ENCODE measurements at places on chromosomes 7 and 10.

- DNase-seq: no peak
Observed at GRCh38 chr7:68334636-68335272, 1263.5 kb upstream of the AUTS2 start.

- no peak for DNase-seq
Observed at GRCh38 chr7:124783271-124783670, 17.7 kb upstream of the GPR37 start.

GRCh38 chr7:100570954-100571828 is 2.5 kb downstream of the SAP25 start:
- DNase-seq: no peak

GRCh38 chr7:111732923-111733322 is 170.6 kb upstream of the IMMP2L start:
- DNase-seq: no peak

GRCh38 chr7:106588422-106589197 is 72.3 kb downstream of the CCDC71L start:
- no peak for DNase-seq

DNA sequence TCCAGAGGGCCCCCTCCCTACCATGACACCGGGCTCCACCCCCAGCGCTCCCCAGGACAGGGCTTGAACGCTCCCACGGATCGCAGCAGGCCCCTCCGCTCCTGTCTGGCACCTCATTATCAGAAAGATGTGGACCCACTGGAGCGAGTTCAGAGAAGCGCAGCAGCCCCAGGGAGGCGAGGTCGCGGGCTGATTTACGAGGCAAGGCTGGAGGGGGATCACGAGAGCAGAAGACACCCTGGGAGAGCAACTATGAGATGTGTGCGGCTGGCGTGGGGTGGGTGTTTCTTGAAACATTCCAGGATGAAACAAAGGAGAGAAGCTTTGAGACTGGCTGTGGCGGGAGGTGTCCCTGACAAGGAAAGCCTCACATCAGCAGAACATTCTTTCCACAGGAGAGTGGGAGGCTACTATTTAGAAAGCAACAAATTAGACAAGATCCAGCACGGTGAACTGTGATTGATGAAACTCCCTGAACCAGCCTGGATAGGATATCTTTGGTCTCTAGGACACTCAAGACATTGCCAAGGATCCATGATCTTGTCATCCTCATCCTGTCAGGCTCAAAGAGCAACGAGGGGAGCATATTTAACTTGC is 66.0 kb downstream of the JCAD start:
- no peak for DNase-seq

DNA sequence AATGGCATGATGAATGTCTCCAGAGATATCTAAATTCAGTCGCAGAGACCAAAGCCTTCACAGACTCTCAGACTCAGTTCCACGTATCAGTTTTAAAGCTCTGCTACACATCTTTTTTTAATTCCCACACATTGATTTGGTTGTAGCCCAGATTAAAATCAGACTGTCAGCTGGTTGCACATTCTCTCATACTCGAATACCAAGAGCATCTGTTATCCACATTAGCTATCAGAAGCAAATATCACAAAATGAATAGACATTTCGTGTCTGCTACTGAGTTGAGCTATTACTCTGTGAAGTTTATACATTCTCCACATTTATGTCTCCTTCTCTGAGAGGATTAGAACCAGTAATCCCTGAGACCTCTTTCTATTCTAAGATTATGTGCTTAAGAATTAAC is 229.2 kb downstream of the GPAM start:
- DNase-seq: no peak

DNA sequence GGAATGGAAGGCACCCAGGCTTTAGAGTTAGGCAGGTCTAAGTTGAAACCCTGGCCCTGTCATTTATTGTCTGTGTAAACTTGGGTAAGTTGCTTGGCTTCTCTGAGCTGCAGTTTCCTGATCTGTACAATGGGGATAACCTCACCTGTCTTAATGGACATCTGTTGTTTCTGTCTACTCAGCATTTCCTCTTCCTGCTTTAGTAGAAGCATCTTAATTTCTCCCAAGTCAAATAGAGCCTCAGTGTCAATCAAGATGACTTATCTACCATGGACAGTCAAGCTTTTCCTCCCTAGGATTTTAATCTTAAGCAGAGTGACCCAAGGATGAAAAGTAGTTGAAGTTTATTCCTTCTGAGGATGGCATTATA is 119.7 kb downstream of the FZD1 start:
- no peak for DNase-seq

DNA sequence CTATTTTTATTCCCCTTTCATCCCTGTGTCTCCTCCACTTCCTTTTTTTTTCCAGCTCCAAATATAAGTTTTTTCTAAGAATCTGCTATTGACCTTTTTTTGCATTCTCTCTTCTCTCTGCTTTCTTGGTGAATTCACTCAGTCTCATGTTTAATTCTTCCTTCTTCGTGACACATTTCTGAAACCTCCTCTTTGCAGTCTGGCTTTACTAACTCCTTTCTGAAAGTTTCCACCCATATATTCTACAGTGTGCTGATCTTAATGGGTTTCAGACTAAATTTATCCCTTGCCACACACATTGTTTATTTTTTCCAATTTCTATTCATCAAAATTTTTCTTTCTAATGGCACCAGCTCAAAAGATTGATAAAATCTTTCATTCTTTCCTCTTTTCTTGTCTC is 47.8 kb upstream of the CALD1 start:
- no peak for DNase-seq

- no peak for DNase-seq
Observed at GRCh38 chr10:59517341-59517899, 155.1 kb upstream of the FAM13C start.

DNA sequence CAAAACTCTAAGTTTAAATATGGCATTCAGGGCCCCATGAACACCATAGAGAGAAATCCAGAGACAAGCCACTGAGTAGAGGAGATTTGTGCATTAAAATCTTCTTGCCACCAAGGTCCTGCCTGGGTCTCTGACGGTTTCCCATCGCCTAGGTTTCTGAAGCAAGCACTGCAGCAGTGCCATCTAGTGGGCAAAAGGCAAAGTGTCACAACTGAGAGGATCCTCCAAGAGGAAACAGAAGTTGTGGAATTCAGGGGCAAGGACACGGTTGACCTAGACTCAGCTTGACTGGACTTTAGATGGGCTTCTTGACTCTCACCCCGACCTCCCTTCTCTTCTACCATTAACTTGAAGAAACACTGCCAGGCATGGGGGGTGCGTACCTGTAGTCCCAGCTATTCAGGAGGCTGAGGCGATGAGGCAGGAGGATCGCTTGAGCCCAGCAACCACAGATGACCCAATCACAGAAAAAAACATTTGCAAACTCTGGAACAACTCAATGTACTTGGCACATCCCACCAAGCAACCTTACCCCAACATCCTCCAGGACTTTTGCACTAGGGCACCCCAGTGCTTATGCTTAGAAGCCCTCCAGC is 604.1 kb downstream of the GALNT17 start:
- no peak for DNase-seq

DNA sequence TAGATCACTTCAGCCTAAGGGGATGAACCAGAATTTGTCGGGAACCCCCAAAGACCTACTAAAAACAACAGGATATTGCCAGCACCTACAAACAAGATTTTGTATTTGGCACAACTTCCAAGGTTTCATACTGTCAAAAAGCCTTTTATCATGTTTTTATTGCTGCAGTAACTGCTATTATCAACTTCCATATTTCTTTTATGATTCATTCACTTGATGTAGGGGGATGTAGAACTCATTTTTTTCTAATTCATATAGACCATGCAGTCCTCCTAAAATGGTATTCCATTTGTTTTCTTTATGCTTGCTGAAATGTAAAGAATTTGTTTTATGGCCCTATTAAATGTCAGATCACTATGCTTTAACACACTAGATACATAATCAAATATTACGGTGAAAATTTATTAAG is 30.0 kb upstream of the WNT16 start:
- DNase-seq: no peak

DNA sequence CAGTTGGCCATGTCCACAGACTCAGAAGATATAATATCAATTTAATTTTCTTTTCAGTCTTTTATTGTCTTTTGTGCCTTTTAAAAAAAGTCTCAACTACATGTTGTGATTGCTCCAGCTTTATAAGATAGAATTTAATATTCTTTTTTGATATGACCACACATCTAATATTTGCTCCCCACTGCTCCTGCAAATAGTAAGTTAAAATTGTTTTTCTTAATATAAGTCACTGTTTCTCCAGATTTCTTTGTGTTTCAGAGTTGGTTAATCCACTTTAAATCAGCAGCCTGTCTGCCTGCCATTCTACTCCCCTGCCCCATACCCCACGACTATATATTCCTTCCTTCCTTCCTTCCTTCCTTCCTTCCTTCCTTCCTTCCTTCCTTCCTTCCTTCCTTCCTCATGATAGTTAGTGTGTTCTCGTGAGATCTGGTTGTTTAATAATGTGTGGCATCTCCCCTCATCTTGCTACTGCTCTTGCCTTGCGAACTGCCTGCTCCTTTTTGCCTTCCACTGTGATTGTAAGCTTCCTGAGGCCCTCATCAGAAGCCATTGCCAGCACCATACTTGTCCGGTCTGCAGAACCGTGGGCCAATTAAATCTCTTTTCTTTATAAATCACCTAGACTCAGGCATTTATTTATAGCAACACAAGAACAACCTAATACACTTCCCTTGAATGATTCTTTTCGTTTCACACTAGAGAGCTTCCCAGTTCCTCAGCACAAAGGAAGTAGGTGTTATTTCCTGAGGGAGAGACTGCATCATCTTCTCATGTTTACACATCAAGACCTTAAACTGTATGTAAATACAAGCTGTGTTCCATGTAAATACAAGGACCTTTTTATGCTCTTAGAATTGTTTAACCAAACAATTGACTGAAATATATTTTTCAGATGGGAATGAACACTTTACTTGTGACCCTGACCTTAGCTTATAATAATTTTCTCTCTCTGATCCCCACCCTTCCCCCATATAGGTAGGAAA is 24.5 kb downstream of the TAS2R16 start:
- no peak for DNase-seq

DNA sequence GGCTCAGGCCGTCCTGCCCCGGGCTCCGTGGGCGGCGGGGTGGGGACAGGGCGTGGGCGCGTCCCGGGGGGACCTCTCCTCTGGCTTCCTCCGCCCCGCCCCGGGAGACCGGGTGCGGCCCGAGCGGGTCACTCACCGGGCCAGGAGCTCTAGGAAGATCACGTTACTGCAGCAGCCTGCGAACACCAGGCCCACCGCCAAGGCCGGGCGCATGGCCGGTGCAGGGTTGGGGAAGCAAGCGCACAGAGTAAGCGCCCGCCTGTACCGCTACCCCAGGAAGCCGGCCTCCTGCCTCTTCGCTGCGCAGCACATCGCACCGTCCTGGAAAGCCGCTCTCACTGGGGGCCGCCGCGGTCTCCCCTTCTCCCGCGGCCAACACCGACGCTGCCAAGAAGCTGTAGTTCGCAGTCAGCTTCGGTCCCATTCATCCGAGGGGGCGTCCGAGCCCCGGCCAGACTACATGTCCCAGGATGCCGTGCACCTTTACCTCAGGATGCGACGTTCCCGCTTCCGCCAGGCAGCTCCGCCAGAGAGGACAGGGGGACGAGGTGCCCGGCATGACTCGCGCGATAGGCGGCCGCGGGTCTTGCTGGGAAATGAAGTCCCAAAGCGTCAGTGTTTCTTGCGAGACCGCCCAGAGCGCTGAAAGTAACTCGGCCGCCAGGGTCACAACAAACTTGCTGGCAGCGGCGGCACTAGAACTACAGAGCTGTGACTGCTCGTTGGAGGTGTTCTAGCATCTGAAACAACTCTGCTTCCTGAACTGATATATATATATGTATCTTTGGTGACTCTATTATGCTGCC is at the start of gene SLC35B4:
Gene SLC35B4 (minus strand): TSS at position 392 of the 806 bp plus-strand sequence. CDS start 179 bp downstream, at position 213.
- DNase-seq: peak; percentile 86

- DNase-seq: no peak
Observed at GRCh38 chr7:33065981-33066380, 3.4 kb upstream of the NT5C3A start.

All from stimulated activated CD4-positive, alpha-beta T cell treated with anti-CD3 and anti-CD28 coated beads, Interleukin-15, amount 100 ng/mL, for 1 hour (primary cell).